ENCODE measurements at places on chromosomes 2 and 18.

DNA sequence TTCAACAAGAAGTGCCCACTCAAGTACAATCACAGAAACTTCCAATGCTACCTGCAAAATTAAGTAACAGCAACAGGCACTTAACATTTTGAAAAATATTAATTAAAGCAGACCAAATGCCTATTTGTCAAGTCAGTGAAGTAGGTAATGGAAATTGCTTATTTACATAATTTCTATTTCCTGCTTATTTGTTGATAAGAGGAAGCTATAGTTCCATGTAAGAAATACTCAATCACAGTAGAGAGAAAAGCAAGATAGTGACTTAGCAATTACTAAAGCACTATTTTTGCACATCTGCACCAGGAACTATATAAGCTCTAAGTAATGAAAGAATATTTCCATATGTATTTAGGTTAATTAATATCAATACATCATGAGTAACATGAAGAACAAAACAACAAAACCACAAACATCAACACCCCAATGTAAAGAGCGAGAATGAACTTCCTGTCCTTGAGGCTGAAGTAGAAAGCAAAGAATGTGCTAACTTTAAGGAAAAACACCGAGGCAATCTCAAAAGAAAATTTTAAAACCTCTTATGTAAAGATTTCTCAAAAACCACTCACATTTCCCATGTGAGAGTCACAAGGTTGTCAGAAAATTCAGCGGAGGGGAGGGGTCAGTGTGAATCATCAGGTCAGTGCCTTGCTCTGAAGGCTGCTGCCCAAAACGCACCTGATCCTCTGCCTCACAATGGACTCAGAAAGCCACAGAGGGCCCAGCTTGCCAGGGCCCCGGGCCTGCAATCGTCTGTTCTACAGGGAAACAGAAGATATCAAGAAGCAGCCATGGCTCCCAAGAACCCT, 12.5 kb downstream of the NPC1 start:
- DNase-seq: no peak

GRCh38 chr2:175536059-175536458, 354.5 kb upstream of the ATP5MC3 start:
- DNase-seq: no peak

DNA sequence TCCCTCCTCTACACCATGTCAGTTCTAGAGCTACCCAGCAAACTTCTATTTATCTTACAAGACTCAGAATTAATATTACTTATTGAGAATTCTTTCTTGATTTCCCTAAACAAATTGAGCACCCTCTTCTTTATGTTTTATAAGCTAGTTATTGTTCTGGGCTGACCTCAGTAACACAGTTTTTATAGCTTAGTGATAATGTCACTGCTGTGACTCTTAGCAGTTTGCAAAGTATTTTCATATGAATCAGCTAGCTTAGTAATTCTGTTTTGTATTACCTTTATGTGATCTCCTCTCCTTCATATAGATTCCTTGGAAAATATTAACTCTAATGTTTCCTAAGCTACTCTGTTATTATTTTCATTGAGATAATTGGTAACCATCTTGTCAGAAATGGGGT, 114.9 kb downstream of the PMS1 start:
- DNase-seq: no peak

DNA sequence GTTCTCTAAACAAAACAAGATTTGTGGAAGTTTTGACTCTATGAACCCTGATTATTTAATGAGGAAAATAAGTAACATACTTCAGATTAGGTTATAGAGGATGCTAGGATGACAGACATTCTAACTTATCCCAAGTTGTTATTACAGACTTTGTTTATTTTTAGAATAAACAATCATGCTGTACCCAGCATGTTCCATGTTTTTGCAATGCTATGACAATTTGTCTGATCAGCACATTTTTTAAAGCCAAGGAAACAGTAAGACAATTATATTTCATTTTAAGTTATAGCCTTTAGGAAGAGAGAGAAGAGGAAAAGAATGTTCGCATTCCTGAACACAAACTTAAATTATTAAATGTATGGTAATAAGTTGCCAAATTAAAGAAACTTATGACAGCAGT, 119.8 kb downstream of the KYNU start:
- no peak for DNase-seq

DNA sequence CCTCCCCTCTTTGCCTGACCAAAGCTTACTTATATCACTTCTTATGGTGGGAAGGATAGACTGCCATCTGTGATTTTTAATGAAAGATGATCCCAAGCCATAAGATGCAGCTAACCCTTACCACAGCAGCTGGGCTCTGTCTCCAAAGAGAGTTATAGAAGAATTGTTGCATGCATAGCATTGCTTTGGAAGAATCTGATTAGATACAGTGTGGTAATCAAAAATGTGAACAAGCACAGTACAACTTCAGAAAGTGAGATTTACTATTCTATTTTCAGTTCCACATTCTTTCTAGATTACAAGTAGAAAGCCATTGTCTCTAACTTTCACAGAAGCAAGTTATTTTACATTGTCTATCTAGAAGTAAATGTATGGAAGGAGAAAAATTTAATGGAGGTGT, 129.0 kb upstream of the ACVR2A start:
- peak; percentile 77 for DNase-seq

GRCh38 chr2:86020984-86021383, 84.7 kb downstream of the POLR1A start:
- no peak for DNase-seq

DNA sequence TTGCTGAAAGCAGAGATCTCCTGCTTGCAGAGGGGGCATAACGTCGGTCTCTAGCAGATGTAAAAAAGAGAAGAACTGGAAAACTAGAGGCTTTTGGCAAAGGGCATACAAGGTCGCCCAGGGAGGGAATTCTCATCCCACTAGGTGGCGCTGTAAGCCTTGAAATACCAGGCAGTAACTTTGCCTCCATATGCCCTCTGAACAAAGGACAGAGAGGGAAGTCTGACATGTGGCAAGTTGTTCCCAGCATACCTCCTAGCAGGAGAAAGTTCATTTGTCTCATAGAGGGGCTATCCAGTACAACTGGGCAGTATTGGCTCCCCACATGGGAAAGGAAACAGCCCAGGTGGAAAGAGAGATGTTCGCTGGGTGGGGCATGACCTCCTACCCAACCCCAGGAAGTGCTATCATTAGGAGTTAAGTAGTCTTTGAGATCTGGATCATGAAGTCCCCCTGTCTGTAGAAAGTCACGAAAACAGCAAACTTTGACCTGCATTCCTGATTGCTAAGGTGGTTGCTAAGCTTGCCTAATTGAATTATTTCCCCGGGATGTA, 39.9 kb downstream of the STK17B start:
- DNase-seq: peak; percentile 79

GRCh38 chr2:6470518-6470917, 395.2 kb downstream of the CMPK2 start:
- DNase-seq: no peak

GRCh38 chr18:2843146-2843545, 3.7 kb upstream of the EMILIN2 start:
- DNase-seq: no peak

DNA sequence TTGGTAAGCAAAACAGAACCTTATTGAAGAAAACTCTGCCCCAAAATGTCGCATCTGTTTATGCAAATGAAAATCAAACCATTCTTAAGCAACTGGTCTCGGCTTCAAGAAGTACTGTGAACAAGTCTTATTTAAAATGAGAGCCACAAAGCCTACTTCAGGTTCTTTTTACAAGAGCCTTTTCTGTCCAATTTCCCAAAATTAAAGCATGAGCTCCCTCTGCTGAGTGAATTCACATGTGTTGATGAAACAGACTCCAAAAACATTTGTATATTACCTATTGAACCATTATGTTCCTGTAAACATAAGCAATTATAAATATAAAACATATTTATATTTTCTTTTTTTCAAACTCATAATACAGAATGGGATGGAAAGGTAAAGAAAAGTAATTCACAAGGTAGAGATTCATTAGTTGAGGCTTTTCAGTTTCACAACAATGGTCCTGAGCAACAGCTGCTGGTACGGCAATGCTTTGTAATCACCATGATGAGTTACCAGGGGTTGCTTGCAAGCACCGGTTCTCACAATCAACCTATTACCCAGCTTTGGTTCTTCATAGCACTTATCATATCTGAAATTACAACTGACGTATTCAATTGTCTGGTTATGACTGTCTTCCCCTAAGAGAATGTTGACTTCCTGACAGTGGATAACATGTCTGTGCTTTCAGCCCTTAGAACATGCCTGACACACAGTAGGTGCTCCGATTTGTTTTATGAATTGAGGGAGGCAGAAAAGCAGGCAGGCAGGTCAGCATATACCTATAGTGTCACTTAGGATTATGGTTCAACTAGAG, 108.4 kb upstream of the BZW1 start:
- peak; percentile 85 for DNase-seq

DNA sequence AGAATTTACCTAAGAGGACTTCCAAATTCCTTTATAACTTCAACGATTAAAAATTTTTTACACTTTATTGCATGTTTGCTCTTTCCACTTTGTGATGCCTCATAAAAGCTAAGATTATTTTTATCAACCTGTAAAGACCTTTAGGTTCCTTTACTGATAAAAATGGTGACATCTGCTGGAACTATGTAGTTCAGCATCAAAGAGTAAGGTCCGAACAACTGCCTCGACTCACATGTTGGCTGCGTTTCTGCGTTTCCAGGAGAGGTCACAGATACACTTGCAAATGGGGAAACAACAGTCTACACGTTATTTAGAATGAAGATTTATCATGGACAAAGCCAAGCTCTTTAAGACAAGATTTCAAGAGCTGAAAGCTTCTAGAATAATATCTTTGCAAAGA, 18.8 kb upstream of the TMX3 start:
- DNase-seq: peak; percentile 10

GRCh38 chr2:202171241-202171825, 67.1 kb downstream of the SUMO1 start:
- no peak for DNase-seq

GRCh38 chr2:214575030-214575429, 164.2 kb downstream of the VWC2L start:
- no peak for DNase-seq

DNA sequence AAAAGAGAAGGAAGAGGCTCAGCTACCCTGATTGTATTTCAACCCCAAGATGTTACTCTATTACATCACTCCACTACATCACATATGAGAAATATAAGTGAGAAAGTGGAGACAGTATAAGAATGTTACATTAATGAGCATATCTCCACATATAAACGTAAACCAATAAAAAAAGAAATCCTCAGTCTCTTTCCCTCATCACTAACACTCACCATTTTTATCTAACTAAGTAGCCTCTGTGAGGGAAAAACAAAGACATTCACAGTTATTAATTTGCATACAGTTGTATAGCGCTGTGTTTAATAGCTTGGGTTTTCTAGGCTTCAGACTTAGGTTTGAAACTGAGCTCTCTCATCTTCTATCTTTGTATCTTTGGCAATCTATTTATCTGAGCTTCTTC, 489.1 kb upstream of the LRRTM4 start:
- DNase-seq: no peak

DNA sequence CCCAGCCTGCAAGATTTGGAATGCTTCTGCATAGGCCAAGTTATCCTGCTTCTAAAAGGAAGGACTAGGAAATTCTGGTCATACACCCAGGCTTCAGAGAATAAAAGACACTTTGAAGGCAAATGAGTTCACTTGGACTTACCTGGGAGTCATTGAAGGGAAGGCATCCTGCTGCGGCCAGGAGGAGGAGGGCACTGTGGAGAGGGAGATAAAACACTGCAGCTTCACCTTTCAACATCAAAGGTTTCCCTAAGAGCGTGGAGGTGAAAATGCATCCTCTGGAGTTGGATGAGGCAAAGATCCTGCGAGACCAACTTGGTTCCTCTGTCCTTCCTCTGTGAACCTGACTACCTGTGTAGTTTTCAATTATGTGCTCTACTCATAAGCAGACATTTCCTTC, 79.5 kb upstream of the RIOK3 start:
- no peak for DNase-seq

DNA sequence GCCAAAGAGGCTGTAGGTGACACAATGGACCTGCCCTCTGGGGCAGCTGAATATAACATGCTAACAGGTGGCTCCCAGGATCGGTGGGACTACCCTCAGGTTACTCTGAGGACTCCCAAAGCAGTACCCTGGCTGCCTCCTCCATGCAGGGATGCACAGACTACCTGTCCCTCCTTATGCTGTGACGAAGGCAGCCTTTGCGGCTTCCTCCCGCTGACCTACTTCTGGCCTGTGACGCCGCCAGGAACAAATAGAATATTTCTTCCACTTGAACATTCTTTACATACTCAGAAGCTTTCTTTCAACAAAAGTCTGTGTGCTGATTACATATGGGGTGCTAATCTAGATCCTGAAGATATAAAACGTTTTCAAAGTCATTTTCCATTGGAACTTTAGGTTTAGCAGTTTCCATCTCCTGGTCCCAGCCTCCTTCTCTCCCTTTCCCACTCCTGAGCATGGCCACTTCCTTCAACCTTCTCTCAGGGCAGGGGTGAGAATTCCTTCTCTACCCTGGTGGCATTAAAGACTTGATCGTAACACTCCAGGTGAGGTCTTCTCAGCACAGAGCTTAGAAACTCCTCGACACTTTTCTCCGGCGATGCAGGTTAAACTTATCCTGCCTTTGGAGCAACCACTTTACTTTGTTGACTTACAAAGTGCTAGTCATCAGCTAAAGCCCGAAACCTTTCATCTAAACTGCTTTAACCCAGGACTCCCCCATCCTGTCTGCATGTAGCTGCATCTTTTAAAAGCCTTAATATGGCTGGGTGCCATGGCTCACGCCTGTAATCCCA, 58.9 kb upstream of the STK17B start:
- no peak for DNase-seq

DNA sequence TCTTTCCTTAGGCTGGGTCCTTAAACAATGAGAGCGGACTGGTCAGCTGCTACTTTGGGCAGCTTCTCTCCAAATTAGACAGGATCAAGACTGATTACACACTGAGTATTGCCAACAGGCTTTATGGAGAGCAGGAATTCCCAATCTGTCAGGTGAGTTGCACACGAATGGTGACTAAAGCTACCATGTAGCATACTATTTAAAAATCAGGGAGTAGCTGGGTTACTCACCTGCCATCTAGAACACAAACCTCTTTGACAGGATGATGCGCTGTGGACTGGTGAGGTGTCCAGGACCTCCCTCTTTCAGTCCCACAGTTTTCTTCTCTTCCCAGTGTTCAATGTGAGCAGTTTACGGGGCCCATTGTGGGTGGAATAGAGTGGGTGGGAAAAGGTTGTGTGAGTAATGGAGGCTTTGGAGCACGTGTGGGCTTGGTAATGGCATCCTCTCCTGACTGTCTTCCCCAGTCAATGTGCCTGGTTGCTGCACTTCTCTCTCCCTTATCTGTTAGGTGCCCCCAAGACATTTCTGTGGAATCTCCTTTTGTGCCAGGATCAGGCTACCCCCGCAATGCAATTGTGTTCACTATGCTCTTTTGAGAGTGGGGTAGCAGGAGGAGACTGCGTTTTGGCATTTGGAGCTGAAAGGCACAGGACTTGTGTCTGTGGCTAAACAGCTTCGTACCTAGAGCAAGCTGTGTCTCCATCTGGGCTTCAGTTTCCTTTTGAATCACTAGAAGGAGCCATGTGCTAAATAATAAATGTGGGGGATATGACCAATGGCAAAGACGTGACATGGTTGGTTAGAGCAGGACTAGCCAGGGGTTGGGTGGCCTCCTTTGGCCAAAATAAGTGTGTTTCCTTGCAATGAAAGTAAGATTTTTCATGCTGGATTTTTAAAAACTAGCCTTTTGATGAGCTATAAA, 17.7 kb downstream of the SERPINB12 start:
- DNase-seq: peak; percentile 4
